ENCODE measurements at places on chromosomes 1 and 21.

DNA sequence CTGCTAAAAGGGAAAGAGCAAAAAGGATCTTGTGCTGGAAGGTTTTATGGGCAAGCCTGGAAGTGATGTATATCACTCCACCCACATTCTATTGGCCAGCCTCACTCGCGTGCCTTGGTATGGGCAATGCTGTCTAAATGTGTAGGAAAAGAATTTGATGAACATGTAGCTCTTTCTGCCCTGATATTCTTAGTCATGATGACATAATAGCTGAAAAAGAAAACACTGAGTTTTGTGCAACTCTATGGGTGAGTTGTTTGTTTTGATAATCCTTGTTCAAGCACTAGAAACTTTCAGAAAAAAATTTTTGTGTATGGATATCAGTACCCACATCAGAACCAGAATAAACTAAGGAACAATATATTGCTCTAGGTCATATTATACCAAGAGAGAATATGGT lies 231.5 kb upstream of the ST6GALNAC5 start:
- DNase-seq: no peak

DNA sequence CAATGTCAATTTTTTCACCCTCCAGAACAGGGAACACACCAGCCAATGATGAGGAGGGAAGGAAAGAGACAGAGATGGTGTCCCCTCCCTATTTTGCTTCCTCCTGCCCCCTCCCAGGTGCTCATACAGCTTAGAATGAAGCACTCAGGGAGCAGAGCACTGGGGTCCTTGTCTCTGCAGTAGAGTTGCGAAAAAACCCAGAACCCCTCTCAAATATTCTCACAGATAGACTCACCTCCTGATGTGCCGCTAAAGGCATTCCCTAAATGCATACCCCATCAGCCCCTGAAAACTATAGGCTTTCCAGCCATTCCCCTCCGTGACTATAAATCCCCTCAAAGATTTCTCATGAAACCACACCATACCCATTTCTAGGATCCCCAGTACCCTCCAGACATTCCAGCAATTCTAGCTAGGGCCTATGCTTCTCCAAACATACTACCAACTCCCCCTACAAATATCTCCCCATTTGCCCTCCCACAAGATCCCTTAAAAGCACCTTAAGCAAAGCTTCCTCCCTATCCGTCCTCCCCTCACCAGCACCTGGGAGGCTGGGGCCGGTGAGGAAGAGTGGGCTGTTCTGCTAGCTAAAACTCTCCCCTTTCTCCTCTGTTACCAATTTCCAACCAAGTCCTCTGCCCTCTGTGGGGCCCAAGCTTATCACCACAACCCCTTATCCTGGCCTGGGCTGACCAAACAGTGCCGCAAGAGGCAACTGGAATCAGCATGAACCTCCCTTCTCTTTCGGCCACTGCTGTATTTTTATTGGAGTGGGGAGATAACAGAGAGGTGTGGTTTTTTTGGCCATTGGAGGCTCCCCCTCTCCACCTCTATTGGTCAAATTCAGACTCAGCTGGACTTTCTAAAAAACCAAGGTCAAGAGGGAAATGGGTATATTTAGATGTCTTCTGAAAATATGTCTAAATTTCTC lies 54.7 kb downstream of the RHBG start:
- no peak for DNase-seq

- no peak for DNase-seq
These were observed 41.3 kb upstream of the PSEN2 start for GRCh38 chr1:226829105-226829504.

DNA sequence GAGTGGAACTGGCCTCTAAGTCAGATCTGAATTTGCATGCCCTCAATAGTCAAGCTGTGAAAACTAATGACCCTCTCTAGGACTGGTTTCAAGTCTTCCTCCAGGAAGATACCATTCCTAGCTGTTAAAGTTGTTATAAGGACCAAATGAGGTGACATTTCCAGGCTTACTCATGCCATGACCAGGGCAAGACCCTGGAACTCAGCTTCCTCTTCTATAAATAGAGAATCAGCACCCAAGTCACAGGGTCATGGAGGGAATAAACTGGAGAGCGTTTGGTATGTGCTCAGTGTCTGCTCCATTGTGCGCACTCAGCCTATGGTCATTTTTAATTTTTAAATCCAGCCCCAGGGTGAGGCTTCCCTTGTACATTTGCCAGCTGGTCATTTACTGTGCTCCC lies 2.5 kb downstream of the S100A9 start:
- DNase-seq: no peak

DNA sequence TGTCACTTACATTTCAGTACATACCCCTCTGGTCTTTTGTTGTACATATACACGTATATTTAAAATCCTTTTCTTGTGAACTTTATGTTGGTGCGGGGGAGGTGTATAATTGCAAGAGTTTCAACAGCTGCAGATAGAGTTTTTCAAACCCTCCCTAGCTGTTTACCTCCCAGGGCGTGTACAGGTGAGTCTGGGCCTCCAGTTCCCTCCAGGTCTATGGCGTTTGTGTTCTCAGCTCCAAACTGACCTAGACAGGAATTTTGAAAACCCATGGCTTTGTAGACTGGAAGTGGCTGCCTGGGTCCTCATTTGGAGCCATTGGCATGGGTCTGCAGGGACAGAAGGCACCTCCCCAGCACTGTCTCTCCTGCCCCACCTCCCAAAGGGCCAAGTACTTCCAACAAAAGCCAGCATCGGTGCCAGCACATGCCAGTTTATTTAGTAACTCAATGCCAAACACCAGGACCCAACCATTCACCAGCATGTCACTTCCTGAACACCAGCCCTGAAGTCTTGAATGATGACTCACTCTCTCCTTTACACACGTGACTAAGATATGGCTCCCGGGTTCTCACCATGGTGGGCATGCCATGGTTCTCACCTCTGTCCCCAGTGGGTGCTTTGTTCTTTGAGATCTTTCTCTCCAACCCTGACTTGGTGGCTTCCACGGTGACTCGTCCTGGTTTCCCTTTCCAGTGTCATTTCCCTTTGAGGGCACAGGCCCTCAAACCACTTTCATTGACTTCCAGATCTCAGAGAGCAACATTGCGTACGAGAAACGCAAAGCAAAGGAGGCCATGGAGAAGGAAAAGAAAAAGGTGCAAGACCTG lies 57.3 kb upstream of the EFHD2 start:
- DNase-seq: no peak

- DNase-seq: no peak
These were observed 24.7 kb upstream of the ARHGEF10L start for GRCh38 chr1:17514776-17515175.

DNA sequence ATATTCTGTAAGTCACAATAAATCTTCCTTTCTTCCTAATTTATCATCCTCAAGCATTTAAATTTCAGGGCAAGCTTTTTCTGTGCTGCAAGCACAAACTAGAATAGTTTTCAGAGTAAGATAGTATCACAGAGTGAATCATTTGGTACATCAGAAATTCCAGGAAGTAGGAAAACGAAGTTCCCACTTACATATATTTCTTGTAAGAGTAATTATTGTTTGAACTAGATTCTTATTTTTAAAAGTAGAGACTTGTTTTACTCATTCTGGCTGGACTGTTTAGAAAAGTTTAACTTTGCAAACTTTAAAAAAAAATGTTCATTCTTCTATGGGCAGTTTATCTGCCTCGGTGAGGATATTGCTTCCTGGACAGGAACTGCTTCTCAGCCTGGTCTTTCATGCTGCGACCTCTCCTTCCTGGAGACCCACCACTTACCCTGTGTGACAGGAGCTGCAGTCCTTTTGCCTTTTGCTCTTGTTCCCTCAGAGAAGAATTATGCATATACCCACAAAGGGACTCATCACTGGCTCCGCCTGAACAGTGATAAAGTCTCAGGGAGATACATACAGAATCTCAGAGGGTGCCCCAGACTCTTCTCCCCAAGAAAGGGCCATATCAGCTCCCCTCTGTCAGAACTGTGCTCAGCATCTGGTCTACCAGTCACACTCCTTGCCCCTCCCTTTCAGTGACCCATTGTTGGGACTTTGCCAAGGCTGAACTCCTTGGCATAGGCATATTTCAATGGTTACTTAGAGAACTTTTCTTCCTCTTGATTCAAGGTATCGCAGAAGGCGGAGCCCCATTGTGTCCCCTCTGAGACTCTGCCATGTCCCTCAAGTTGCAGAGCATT lies 102.7 kb upstream of the CD55 start:
- DNase-seq: no peak

GRCh38 chr1:51576085-51576444 lies 40.8 kb upstream of the OSBPL9 start:
- no peak for DNase-seq

DNA sequence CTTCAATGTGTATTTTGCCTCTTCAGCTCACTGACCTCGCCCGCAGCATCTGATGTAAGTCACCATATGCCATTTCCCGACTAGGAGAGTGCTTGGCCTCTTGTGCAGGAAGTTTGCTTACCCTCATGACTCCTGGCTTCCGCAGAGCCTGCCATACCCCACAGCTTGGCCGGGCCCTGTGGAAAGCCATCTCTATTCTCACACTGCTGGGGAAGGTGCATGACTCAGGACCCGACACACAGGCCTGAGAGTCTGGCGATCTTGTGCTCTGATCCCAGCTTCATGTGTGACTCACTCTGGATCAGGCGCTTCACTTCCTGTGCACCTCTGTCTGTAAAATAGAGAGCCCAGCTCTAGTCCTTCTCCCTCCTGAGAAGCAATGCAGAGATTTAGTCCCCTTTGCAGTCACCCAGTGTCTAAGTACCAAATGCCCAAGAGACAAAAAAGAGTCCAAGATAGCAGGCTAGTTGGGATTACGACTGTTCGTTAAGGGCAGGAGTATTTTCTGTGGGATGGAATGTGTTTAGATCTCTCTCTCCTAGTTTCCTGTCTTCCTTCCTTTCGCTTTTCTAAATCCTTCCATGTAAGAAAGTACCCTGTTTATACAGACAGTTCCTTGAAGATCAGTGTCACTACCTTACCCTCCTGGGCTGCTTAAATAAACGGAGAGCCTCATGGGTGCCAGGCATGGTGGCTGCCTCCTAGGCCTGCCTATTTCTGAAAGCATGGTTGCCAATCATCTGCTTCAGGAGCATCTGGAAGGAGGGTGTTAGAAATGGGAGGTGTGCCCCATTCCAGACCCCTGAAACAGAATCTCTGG lies 62.8 kb upstream of the KIF26B start:
- DNase-seq: no peak

GRCh38 chr1:18463063-18463462 lies 17.7 kb upstream of the KLHDC7A start:
- no peak for DNase-seq

- DNase-seq: no peak
These were observed 51.4 kb upstream of the CR2 start for GRCh38 chr1:207402744-207403143.
